Left renal cortex interstitium (tissue), 4 donors: ENCODE measurements at places on chromosomes 13 and 19. TPM values are rescaled to one million over a fixed set of nuclear protein-coding genes. Genes with fewer than 3 reads are reported as not detected.

Gene CEACAM4
- not detected for polyA plus RNA-seq

- DNase-seq, result no peak
Observed at GRCh38 chr13:101795025-101795424, 342.6 kb downstream of the ITGBL1 start.

- no peak for DNase-seq
Observed at GRCh38 chr13:109381546-109382180, 404.7 kb downstream of the IRS2 start.

GRCh38 chr13:99935772-99936171 lies 35.8 kb downstream of the ZIC5 start:
- DNase-seq, result no peak
